Erythroblast (primary cell): ENCODE measurements at places on chromosomes 12 and 14.

DNA sequence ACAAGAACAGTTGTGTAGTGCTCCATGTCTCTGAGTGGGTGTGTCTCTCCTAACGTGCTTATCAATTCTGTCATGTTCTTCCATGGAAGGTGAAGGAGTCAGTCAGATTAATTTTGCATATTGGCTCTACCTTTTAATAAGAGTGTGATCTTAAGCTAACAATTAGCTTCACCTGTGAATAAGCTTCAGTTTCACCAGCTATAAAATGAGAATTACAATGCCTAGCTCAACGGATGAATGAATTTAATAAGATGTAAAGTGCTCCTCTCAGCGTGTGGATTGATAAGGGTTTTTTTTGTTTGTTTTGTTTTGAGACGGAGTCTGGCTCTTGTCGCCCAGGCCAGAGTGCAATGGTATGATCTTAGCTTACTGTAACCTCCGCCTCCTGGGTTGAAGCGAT is 32.7 kb downstream of the CCDC175 start:
- no peak for DNase-seq

DNA sequence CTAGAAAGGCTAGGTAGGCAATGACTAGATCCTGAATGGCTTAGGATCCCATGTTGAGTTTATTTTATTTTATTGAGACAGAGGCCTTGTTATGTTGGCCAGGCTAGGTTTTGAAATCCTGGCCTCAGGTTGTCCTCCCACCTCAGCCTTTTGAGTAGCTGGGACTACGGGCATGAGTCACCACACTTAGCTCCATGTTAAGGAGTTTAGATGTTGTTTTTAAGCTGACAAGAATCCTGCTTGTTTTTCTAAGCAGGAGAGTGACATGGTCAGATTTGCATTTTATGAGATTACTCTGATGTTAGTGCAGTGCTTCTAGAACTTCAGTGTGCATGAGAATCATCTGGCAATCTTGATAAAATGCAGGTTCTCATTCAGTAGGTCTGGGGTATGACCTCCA is 14.5 kb downstream of the CCDC198 start:
- DNase-seq = no peak

- no peak for DNase-seq
These were observed 195.8 kb upstream of the DIO3 start for GRCh38 chr14:101365329-101366158.

GRCh38 chr12:65811968-65812700 is 12.1 kb upstream of the HMGA2 start:
- DNase-seq = no peak

DNA sequence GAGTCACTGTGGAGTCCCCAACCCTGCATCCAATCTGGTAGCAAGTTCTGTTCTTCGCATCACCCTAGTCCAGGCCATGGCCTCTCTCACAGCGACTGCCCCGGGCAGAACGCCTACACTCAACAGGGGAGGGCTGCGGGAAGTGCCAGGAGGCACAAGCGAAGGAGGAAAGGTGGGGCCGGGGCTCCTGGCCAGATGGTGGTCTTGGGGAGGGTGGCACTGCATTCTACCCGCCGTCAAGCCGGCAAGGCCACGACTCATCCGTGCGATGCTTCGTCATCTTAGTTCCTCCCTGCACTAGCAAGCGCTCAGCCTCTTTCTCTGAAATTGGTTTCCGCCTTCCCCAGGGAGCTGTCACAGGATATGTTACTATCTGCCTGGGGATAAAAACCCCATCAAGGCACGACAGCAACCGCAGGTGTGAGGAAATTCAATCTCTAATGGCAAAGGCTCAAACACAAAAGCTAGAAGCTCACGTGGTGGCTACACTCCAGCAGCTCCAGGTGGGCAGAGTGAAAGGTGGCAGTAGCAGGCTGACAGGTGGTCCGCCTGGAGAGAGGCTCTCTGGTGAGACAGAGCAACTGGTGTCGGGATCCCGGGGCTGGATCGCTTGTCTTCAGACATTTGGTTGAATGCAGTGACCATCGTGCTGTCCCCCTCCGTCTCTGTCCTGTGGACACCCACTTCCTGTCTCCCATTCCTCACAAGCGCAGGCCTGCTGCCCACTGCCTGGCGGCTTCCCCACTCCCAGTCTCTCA is 34.1 kb downstream of the ACADS start:
- no peak for DNase-seq

- DNase-seq = no peak
These were observed 383.1 kb downstream of the TMEM132D start for GRCh38 chr12:129520739-129521138.

DNA sequence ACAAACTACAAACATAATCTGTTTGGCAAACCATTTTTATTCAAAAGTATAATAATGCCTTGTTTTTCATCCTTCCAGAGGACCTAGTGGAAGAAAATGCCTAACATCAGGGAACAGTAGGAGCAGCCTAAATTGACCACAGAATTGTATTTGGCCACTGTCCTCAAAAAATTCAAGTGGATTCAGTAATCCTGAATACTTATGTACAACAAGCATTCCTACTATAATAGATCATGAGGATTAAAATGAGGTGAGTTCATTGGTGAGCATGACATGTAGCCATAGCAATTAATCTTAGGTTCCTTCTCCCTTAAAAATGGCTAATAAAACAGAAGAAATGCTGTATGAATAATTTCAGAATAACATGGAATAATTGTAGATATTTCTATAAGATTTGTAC is 209.3 kb downstream of the DAD1 start:
- no peak for DNase-seq

DNA sequence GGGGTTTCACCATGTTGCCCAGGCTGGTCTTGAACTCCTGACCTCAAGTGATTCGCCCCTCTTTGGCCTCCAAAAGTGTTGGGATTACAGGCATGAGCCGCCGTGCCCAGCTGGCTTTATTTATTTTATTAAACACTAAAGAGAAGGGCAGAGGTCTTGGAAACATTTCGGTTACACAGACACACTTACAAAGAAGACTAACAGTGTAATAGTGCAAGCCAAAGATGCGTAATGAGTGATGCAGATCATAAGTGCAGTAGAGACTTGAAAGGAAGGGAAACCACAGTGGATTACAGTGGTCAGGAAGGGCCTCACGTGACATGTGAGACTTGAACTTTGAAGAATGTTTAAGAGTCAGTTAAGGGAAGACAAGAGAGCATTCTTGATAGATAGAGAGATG is 33.9 kb upstream of the CDK17 start:
- DNase-seq = no peak

DNA sequence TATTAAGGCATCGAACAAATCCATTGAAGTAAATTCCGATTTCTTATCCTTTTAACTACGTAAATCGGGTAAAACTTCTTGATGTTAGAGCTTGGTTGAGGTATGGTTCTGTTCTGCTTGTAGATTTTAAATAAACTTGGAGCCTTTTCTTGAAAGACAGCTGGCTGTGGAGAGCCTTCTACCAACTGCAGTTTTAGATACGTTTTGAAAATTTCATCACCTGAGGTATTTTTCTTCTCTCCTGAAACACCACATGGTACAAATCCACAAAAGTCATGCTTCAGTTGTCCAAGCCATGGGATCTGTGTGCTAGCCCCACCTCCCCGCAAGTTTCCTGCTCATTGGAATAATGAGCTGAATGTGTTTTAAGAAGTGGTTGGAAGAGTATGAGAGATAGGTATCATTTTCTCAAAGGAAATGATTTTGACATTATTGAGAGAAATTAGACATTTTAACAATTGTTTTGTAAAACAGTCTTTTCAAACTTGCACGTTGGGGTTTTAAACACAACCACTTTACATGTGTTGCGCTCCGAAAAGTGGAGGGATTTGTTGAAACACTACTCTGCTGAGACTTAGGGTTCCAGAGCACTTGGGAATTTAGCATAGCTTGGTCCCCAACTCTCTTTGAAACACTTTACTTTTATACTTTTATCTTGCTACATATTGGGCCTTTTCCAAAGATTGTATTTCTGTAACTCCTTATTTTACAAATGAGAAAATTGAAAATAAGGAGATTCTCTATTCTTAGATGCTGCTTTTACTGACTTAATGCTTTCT is 1.4 kb downstream of the PPM1A start:
- DNase-seq = peak; percentile 52

GRCh38 chr14:30607156-30607780 is 14.9 kb upstream of the SCFD1 start:
- no peak for DNase-seq

- no peak for DNase-seq
These were observed 128.3 kb upstream of the FGD4 start for GRCh38 chr12:32270818-32271710.

DNA sequence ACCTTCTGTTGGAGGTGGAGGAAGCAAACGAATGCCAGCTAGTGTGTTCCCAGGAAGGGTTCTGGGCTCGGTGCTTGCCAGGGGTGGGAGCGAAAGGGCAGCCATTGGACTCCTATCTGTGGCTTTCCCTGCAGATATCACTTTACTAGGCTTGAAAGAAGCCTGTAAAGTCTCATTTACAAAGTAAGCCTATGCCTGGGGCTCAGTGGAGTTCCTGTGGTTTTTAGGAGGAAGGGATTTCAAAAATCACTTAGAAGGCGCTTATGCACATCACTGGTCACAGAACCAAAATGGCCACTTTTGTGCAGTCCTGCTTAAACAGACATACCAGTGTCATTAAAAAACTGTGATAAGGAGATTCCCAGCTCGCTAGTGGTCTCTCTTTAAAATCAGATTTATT is 22.7 kb downstream of the CLMN start:
- no peak for DNase-seq

GRCh38 chr12:115085594-115085993 is 401.6 kb upstream of the TBX3 start:
- no peak for DNase-seq

GRCh38 chr14:24408764-24409163 is 10.0 kb downstream of the NYNRIN start:
- DNase-seq = no peak

- no peak for DNase-seq
These were observed 99.5 kb downstream of the NUAK1 start for GRCh38 chr12:106039242-106039641.

DNA sequence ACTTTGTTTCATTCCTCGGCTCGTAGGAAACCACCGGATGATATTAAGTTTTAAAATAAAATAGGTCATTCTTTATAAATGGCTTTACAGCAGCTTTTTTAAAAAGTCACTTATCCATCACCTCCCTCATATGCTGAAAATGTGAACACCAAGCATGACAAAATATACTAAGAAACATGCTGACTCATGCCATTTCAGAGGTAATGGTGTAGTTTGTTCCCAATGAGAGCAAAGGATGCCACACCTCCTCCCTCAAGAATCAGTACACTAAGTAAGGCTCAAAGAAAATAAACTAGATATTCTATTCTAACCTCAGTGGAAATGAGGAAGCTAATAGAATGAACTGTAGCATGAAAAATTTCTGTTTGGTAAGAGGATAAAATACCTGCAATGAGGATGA is 5.5 kb upstream of the DIO2 start:
- no peak for DNase-seq

- DNase-seq = peak; percentile 81
These were observed 35.0 kb downstream of the CORO1C start for GRCh38 chr12:108696111-108696995.

- no peak for DNase-seq
These were observed 43.7 kb upstream of the KICS2 start for GRCh38 chr12:64265839-64266238.

DNA sequence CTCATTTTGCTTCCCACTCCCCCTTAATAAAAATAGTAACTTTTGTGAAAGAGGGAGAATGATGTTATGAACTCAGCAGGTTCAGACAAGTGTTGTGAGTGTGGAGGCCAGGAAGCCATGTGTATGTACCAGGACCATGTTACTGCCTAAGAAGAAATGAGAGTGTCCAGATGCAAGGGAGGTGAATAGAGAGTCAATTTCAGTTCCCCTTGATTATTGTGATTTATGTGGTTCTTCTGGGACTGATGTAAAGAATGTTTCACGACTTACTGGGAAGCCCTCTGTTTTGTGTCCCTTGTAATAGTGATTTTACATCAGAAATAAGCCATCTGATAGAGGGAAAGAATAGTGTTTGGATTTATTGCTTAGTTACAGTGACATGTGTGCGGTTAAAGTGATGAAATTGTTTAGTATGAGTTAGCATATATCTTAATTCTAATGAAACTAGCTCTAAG is 32.5 kb downstream of the FBXO34 start:
- DNase-seq = peak; percentile 45

- DNase-seq = no peak
These were observed 423.2 kb downstream of the ATP23 start for GRCh38 chr12:58364389-58365086.

DNA sequence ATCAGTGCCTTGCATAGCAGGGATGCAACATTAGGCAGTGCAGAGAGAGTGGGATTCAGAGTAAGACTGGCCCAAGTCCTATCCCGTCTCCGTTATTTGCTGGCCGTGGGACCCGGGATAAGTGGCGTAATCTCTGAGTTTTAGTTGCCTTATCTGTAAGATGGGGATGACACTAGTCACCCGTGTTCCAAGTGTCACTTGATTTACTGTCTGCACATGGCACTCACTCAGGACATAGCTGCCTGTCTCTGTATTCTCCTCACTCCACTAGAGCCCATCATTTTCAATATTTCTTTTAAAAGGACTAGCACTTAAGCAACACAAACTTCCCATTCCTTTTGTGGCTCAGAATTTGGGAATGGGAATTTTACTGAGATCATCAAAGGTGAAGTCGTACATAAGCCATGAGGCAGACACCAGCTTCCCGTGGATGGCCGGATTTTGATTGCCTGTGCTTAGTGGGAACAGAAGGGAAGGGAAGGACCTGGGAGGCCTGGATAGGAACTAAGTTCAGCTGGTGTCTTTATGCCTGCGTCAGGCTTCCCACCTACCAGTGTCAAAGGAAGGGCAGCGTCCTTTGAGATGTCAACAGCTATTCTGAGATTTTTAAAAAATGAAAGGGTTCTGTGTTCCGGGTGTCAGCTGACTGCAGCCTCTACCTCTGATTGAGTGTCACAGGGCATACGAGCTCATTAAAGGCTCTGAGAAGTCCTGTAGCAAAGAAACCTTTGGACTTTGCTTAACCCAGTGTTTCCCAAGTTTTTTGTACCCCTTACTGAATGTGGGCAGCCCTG is 361.4 kb downstream of the CACNA1C start:
- no peak for DNase-seq

GRCh38 chr14:104555430-104556255 is 23.9 kb upstream of the C14orf180 start:
- DNase-seq = no peak

DNA sequence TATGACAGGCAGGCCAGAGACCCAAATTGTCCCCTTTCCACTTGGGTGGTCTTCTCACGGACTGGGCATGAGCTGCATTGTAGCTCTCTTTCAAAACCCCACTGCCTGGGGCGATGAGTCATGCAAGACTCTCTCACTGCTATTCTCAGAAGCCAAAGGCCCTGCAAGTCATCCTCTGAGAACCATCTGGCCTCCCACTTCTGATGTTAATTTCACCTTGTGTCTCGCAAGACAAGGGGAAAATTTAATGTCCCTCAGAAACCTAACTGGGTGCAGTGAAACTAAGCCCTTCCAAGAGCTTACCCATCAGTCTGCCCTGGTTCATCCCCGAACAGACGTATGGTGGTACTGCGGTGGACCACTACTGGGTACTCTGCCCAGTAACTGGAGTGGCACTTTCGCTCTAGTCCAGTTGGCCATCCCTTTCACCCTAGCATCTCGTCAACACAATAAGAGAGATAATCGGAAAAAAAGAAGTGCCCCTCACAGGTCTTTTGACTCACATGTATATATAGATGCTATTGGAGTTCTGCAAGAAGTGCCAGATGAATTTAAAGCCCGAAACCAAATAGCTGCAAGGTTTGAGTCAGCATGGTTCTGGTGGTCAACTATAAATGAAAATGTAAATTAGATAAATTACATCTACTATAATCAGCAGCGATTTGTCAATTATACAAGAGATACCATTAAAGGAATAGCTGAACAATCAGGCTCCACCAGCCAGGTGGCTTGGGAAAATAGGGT is 31.3 kb upstream of the LALBA start:
- DNase-seq = no peak

GRCh38 chr12:92905811-92906554 is 23.1 kb downstream of the EEA1 start:
- DNase-seq = no peak
